ENCODE measurements at places on chromosomes 6 and 20.

- DNase-seq: no peak
These were observed 92.8 kb upstream of the EEF1E1 start for GRCh38 chr6:8195040-8195713.

DNA sequence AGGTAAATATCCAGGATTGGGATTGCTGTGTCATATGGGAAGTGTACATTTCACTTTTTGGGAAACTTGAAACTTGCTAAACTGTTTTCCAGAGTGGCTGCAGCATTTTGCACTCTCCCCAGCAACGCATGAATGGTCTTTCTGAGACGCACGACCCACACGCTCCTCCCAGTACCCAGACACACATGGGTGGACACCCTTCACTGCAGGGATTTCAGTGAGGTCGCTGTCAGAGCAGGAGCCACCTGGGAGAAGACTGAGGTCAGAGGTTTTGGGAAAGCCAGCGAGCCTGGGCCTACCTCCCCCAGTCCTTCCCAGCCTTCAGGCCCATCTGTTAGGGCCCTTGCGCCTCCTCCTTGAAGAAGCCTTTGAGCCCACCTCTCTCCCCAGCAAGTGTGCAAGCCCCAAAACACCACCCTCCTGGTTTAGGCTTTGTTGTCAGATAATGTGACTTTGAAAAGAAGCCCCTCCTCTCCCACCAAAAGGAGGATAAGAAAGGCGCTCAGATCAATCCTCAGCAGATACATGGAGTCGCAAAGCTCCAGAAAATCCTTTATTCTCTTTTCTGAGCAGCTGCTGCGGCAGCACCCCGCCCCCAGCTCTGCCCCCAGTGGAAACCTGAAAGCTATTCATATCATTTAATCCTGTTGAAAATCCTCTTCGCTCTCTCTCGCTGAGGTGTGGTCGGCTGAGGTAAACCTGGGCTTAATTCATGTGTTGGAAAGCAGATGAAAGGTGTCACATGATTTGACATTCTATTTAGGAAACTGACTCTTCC is 12.7 kb upstream of the JAG1 start:
- DNase-seq: no peak

DNA sequence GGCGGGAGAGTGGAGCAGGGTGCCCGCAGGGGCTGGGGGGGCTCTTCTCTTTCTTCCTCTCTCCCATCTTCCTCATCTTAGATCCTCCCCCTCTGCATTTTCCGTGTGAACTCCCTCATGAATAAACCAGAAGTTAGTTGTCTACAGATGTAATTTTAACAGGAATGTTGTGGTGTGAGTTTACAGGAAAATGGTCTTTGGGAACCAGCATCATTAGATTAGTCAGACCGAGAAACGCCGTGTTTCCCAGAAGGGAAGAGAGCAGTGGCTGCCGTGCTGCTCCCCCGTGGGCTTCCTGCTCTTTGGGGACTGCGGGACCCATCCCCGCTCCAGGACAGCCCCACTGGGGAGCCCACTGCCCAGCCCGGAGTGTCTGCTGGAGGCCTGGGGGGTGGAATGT is 3.4 kb downstream of the MYT1 start:
- no peak for DNase-seq

DNA sequence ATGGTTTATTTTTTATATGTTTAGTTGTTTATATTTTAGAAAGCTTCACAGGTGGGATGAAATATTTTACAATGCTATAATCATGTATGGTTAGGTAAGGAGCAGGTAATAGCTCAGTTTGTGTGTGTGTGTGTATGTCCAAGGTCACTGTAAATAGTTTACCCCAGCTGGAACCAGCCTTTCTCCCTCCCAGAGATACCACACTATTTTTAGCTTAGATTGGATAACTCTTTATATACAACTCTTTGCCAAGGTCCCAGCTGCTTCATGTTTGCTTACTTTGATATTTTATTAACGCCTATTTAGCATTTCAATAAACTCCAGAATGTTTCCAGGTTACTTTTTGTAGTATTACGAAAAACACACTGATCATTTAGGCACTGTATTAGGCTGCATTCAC is 1.8 kb upstream of the PEX7 start:
- DNase-seq: no peak

DNA sequence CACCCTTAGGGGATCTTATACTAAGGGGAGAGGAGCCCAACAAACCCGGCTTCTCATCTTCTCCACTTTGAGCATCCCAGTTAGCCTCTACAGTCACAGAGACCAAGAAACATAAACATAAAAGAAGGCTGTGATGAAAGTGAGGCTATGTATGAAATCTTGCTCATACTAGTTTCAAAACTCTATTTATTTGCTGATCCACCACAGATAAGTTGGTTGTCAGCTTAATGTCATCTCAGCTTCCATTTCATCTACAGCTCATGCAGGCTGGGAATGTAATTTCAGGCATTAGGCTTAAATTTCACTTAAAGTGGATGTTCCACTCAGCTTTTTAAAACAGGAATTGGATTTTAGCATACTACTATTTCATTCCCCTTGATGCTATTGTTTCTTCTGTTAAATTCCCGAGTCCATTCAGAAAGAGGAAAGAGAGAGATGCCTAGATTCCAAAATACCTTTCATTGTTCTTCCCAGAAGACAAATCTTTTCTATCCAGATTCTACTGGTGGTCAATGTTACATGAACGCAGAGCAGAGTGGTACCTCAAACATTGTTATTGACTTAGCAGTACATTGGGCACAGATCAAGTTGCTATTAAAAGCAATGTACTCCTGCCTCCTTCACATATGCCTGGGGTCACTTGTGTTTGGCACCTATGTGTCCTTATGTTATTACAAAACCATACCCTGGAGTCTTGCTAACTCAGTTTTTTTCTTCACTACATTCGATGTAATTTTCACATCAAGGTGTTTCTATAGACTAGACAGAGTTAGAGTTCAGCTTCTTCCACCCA is 149.0 kb downstream of the HACE1 start:
- no peak for DNase-seq

DNA sequence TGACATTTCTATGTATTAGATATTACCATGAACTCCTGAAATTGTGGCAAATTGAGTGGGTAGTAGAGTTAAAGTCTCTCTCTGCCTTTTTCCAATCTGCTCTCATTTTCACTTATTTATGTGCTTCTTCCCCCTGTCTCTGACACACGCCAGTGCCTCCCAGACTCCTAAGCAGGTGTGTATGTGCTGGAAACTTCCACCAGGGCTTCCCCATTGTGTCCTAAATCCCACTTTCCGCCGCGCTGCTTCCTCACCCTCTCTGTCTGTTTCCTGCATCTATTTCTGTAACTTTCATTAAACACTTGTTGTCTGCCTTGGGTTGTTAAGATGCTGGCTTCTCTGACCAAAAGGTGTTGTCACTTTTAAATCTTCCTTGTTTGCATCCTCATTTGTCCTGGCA is 97.6 kb upstream of the HDGFL1 start:
- DNase-seq: no peak

DNA sequence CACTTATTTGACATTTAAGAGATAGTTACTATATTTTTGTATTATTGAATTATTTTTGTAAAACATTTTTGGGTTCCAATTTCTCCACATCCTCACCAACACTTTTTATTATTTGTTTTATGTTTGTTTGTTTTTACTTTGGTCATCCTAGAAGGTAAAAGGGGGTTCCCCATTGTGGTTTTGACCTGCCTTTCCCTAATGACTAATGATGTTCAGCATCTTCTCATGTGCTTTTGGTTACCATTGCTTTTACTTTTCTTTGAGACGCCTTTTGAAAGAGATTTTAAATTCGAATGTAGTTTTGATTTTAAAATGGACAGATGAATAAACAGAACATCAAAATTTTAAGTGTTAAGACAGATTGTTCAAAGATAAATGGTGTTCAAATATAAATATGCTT is 46.9 kb downstream of the AK9 start:
- no peak for DNase-seq

DNA sequence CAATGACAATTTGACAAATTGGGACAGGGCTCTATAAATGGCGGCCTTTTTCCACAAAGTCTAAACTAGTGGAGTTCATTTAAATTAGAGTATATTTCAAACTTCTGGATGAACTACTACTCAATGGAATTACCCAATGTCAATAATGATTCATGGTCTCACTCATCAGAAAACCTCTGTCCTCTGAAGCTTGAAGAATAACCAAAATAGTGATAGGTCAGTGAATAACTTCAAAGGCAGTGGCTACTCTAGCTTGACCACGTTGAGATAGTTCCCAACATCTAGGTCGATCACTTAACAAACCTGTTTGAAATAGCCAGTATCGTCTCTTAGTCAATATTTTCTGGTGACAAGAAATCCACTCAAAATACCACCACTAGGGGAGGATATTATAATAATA is 197.6 kb downstream of the HDGFL1 start:
- no peak for DNase-seq

GRCh38 chr6:30696432-30696831 is 5.6 kb upstream of the NRM start:
- DNase-seq: no peak

- no peak for DNase-seq
These were observed 426 bp downstream of the TRMT6 start for GRCh38 chr20:5949943-5950270.

- peak; percentile 3 for DNase-seq
These were observed 25.2 kb downstream of the FBXO30 start for GRCh38 chr6:145789443-145789842.

DNA sequence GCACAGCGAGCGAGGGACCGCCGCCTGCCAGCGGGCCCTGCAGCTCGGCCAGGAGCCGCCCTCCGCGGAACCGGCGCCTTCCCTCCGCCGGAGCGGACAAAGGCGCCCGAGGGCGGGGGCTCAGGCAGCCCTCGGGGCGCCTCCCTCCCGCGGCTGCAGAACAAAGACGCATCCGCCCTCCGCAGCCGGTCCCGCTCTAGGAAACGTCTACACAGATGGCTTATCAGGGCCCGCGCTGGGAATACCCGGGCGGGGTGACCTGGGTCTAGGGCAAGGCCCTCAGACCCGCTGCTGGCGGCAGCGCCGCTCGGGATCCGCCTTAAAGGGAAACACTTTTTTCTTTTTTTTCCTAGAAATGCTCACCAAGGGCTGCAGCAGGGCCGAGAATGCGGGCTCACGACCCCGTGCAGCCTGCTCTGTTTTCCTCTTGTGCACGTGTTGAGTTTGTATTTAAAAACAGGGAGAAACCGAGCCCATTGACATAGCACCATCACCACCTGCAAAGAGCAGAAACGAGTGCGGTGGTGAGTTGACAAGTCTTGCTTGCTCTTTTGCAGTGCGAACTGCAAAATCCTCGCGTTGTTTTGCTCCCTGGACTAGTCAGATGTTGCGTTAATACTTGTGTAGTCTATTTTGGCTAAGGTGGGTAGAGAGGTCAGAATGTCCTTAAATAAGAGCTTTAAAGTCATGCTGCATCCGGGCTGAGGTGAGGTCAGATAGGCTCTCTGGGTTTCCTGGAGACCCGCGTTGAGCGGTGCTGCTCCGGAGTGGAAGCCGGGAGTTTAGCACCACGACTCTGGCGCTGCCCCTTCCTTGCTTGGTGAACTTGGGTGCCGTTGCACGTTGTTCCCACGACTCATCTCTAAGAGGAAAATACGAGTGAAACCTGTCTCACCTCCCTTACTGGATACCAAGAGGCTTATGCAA is 1.1 kb upstream of the RPS6KA2 start:
- peak; percentile 50 for DNase-seq

DNA sequence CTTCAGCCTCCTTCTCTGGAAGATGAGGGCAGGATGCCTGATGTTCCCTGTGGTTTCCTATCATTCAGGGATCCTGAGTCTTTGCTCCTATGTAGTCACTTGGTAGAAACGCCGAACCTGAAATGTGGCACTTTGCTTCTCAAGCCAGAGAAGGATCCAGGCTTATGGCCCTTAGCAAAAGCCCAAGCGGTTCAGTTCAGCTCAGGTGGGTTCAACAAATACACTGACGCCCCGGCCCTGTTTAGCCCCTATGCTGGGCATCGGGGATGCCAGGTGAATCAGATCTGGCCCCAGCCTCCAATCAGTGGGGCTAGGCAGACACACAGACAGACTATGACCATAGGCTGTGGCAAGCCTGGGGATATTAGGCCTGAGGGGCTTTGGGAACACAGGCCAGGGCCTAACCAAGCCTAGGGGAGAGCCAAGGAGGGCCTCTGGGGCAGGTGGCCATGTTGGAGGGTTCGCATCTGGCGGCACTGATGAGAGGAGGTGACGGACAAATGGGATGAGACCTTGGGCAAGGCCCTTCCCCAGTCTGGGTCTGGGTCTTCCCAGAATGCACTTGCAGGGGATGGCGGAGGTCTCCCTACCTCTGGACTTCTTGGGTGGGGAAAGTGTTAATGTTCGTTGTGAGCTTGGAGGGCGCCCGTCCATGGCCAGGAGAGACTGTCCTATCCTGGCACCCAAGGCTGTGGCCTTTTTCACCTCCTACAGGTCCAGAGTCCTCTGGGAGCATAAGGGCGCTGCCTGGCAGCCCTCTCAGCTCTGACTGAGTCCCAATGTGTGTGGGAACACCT is 17.6 kb upstream of the SRC start:
- no peak for DNase-seq

- no peak for DNase-seq
These were observed 308.6 kb upstream of the ZFP64 start for GRCh38 chr20:52500157-52500556.

- DNase-seq: no peak
These were observed 165.0 kb downstream of the TBC1D7 start for GRCh38 chr6:13163161-13163944.

DNA sequence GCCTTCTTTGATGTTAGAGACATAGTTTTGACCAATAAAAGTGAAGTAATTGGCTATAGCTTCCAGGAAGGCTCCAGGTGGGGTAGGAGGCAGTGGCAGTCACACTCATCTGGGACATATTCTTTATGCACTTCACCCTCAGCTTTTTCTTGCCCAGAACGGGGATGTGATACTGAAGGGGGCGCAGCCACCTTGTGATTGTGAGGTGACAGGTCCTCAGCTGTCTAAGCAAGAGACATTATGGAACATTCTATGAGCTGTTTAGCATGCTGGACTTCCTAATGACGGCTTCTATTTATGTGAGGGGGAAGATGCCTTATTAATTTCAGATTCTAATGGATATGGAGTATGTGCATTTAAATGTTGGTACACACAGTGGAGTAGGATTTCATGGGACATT is 151.3 kb upstream of the ZFP64 start:
- no peak for DNase-seq

DNA sequence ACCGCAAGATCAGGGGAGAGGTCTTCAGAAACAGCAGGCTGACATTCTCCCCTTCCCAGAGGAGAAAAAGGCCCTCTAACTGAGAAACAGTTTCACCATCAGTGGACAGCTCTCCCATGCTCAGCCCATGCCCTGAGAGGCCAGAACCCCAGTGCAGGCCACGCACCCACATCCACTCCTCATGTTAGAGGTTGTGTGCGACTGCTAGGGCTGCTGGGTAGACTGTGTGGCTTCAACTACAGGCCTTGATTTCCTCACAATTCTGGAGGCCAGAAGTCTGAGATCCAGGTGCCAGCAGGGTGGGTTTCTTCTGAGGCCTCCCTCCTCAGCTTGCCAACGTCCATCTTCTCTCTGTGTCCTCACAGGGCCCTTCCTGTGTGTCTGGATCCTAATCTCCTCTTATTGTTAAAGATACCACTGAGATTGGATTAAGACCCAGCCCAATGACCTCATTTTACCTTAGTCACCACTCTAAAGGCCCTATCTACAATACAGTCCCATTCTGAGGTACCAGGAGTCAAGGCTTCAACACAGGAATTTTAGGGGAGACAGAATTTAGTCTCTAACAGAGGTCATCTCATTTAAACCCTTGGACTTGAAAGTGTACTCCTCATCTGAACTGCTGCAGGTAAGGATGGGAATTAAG is 67.7 kb upstream of the CD93 start:
- DNase-seq: no peak

Data from fibroblast of skin of abdomen (primary cell).